ENCODE measurements at places on chromosomes 13 and 19. TPM values are rescaled to one million over a fixed set of nuclear protein-coding genes. Genes with fewer than 3 reads are reported as not detected.

The FPR3 gene
- 0.20 TPM for total RNA-seq

The CALR3 gene
- not detected for total RNA-seq

The CACNG8 gene
- total RNA-seq, result not detected

- no peak for DNase-seq
- peak overlapping the region; percentile 81 for H3K27ac ChIP-seq
- H3K4me1 ChIP-seq, result peaks cover 59% of the 10 kb centered on the region
- H3K4me3 ChIP-seq, result peak overlapping the region; percentile 88
- no peaks in the 10 kb centered on the region for H3K27me3 ChIP-seq
Observed at GRCh38 chr13:98575904-98576199, 1.1 kb downstream of the STK24 start.

Data from activated B cell treated with CpG ODN at 0.5 μM for 24 hours (primary cell).